ENCODE measurements at places on chromosomes 4 and X.

- H3K27me3 ChIP-seq, result no peaks in the 10 kb centered on the region
- H3K4me1 ChIP-seq, result peaks cover 9% of the 10 kb centered on the region
- no peak overlapping the region for H3K4me3 ChIP-seq
- H3K27ac ChIP-seq, result no peak overlapping the region
Observed at GRCh38 chrX:9566150-9566621, 101.3 kb downstream of the TBL1X start.

DNA sequence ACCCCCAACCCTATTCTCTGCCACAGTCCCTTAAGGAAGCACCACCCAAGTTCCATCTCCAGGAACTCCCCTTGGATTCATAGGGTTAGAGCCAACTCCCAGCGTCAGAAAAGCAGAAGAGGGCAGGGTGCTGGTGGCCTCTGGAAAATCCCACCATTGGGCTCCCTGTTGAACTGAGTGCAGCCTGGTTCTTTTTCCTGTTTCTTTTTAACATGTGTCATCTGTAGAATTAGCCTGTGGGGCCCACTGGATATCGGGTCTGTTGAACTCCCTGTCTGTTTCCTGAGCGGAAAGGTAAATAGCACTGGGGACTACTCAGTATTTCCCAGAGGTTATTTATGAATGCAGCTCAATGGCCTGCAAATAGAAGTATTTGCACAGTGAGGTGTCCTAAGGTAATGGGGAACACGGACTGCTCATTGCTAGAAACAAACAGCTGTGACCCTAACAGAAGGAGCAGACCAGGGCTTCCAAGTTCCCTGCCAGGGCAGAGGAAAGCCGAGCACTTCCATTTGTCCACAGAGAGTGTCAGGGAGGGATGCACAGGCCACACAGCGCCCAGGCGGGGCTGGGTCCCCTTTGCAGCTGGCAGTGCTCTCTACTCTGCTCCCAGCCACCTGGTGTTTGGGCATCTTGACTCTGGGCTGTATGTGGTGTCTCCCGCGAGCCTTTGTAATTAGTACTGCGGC, 102.6 kb downstream of the FHDC1 start:
- no peaks in the 10 kb centered on the region for H3K36me3 ChIP-seq
- no peaks in the 10 kb centered on the region for H3K27me3 ChIP-seq
- no peak for DNase-seq
- peaks cover 8% of the 10 kb centered on the region for H3K4me1 ChIP-seq
- H3K27ac ChIP-seq, result no peak overlapping the region

DNA sequence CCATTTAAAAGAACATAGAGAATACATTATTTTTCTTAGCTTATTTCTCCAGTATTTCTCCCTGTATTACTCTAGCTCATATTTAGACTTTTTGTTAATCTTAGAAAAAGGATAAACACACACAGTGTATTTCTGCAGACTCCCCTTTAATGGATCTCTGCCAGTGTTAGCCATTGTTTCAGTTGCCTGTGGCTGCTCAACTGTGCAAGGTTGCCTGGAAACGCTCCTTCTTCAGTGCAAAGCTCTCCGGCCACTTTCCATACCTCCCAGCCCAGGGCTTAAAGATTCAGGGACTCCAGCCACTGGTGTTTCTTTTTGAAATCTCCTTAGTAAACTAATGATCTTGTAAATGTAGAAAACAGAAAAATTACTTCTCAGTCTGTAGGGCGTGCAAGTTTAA, 104.9 kb downstream of the SLIT2 start:
- no peak overlapping the region for H3K4me3 ChIP-seq
- DNase-seq, result peak; percentile 39
- H3K27ac ChIP-seq, result no peak overlapping the region
- peaks cover 42% of the 10 kb centered on the region for H3K4me1 ChIP-seq
- H3K27me3 ChIP-seq, result no peaks in the 10 kb centered on the region
- no peaks in the 10 kb centered on the region for H3K36me3 ChIP-seq

DNA sequence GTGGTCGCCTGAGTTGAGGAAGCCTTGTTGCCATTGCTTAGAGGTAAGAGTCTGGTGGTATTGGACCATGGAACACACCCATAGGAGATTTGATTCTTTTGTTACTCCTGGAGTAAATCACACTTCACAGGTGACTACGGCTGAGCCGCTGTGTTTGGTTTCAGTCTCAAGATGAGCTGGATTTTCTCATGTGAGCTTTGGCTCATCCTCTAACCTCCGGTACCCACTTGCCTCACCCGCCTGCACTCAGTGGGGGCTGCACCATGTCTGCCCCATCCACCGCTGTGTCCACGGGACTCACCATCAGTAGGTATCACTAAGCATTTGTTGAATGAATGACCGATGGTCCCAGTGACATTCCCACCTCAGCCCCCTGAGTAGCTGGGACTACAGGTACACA, 52.7 kb downstream of the HTT-AS start:
- no peak overlapping the region for H3K4me3 ChIP-seq
- H3K27ac ChIP-seq, result no peak overlapping the region
- no peaks in the 10 kb centered on the region for H3K4me1 ChIP-seq

GRCh38 chrX:68989456-68989855, 160.6 kb downstream of the EFNB1 start:
- no peaks in the 10 kb centered on the region for H3K36me3 ChIP-seq
- H3K27ac ChIP-seq, result peak overlapping the region; percentile 35
- no peaks in the 10 kb centered on the region for H3K27me3 ChIP-seq
- no peak overlapping the region for H3K4me3 ChIP-seq
- H3K4me1 ChIP-seq, result peaks cover 15% of the 10 kb centered on the region

DNA sequence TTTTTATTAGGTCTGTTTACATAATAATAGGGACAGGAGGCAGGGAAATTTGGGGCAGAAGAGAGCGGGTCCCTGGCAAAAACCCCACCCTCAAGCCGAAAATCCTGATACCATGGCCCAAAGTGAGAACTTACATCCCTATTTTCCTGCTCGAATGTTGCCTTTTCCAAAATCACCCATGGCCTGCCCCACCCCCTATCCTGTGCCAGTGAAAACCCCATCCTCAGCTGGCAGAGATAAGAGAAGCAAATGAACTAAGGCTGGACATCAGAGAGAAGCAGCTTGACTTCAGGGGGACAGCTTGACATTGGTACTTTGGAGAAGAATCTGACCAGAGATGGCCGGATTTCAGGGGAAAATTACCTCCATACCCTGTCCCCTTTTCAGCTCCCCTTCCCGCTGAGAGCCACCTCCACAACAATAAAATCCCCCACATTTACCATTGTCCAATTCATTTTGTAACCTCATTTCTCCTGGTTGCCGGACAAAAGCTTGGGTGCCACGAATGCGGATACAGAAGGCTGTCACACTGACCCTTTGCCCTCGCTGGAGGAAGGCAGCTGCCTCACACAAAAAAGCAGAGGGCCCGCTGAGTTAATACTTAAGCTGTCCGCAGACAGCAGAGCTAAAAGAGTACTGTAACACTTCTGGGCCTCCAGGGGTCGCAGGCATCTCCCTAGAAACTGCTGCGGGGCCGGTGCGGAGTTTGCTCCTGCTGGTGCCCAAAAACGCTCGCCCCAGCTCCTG, 196.2 kb downstream of the SNCA start:
- H3K4me3 ChIP-seq, result no peak overlapping the region
- peak overlapping the region; percentile 89 for H3K27ac ChIP-seq
- DNase-seq, result peak; percentile 79

GRCh38 chr4:98929341-98930267, 671 bp upstream of the EIF4E start:
- peak overlapping the region; percentile 76 for H3K27ac ChIP-seq
- H3K4me1 ChIP-seq, result peaks cover 4% of the 10 kb centered on the region
- H3K27me3 ChIP-seq, result no peaks in the 10 kb centered on the region
- H3K36me3 ChIP-seq, result peaks cover 4% of the 10 kb centered on the region
- H3K4me3 ChIP-seq, result peak overlapping the region; percentile 88

GRCh38 chr4:68576272-68577125, at the start of gene UGT2B17:
UGT2B17 (minus strand) TSS chr4:68576322; CDS start chr4:68568484, 7,838 bp downstream.
- no peak within 1 kb of the TSS for H3K4me3 ChIP-seq
- no peak within 1 kb of the TSS for H3K27ac ChIP-seq
- H3K36me3 ChIP-seq, result no peaks in the 10 kb centered on the region
- DNase-seq, result no peak
- H3K27me3 ChIP-seq, result no peaks in the 10 kb centered on the region
- no peaks in the 10 kb centered on the region for H3K4me1 ChIP-seq

GRCh38 chr4:58275856-58276255, 1165.7 kb upstream of the IGFBP7 start:
- no peaks in the 10 kb centered on the region for H3K27me3 ChIP-seq
- no peak overlapping the region for H3K4me3 ChIP-seq
- H3K36me3 ChIP-seq, result no peaks in the 10 kb centered on the region
- no peaks in the 10 kb centered on the region for H3K4me1 ChIP-seq

DNA sequence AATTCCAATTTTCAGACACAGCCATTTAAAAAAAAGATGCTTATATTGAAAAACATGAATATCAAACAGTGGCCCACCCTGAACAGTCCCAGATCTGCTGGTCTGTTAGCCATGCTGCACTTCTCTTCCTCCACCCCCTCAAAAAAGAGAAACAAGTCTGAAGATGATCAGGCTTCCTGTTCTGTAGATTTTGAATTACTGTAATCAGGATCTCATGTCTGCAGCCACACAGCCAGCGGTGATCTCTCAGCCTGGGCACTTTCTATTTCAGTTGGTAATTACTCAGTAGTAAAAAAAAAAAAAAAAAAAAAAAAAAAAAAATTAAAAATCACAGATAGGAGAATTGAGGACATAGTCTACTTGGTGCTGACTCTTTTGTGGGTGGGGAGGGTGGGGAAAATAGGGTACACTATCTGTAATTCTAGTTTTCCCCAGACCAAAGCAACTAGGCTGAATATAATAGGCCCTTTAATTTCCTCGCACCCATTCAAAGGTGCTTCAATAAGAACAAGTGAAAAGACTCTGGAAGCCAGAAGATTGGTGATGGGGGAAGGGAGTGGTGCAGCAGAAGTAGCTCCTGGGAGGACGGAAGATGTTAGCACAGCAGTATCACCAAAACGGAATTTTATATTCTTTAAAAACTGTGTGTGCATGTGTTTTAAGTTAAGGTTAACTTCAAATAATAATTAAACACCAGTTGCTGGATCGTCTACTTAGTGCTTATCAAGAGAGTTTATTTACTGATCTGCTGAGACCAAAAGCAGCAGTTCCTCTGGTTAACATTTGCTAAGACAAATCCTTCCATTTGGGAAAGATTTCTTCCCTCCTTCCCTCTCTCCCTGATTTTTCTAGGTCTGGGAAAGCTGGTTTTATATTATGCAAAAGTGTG, 47.0 kb downstream of the SPRY1 start:
- no peak for DNase-seq
- H3K27me3 ChIP-seq, result no peaks in the 10 kb centered on the region
- H3K27ac ChIP-seq, result peak overlapping the region; percentile 91
- peaks cover 6% of the 10 kb centered on the region for H3K4me1 ChIP-seq
- no peaks in the 10 kb centered on the region for H3K36me3 ChIP-seq

GRCh38 chr4:39976945-39977488, 694 bp downstream of the PDS5A start:
- peak overlapping the region; percentile 58 for H3K4me3 ChIP-seq
- H3K4me1 ChIP-seq, result peaks cover 2% of the 10 kb centered on the region

DNA sequence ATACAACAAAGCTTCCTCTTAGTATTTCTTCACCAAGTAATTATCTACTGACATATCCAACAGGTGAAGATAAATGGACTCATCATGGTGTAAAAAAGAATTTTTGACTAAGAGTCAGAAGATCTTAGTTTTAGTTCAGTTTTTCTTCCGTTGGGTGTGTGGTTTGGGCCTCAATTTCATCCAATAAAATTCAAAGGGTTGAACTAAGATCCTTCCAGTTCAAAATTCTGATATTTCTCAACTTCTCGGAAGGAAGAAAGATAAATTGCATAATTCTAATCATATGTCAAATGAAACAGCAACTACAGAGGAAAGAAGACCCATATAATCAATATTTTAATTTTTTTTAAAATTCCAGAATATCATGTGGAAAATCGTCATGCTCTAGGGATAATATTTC, 192.7 kb downstream of the SPRY1 start:
- no peak for DNase-seq
- H3K4me1 ChIP-seq, result no peaks in the 10 kb centered on the region
- H3K4me3 ChIP-seq, result no peak overlapping the region
- H3K27me3 ChIP-seq, result no peaks in the 10 kb centered on the region
- no peak overlapping the region for H3K27ac ChIP-seq

GRCh38 chrX:139720136-139720535, 12.2 kb upstream of the MCF2 start:
- H3K4me1 ChIP-seq, result peaks cover 4% of the 10 kb centered on the region
- H3K27ac ChIP-seq, result no peak overlapping the region
- H3K4me3 ChIP-seq, result no peak overlapping the region
- peak; percentile 53 for DNase-seq
- no peaks in the 10 kb centered on the region for H3K36me3 ChIP-seq
- H3K27me3 ChIP-seq, result no peaks in the 10 kb centered on the region

Data from neuronal stem cell (in vitro differentiated cells).